Kidney tubule cell (primary cell): ENCODE measurements at places on chromosomes 2 and 18.

DNA sequence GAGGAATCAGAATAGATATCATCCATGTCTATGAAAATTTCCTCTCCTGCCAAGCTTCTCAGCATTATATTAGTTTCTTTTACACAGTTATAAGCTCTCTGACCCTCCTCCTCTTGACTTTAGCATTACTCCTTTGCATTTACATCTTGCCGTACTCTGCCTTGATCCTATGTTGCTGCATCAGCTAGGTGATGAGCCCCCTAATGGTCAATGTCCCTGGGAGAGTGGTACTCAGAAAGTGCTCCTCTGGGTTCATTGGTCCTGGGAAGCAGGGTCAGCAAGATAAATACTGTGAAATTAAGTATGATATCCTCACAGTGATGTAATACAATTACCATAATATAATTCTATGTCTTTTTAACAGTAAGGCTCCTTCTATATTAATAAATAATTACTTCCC is 74.1 kb downstream of the PKP4 start:
- DNase-seq: no peak

GRCh38 chr2:32838418-32838817 is 108.3 kb upstream of the LTBP1 start:
- DNase-seq: no peak

- DNase-seq: no peak
Observed at GRCh38 chr2:231927566-231927890, 1.3 kb upstream of the NPPC start.

DNA sequence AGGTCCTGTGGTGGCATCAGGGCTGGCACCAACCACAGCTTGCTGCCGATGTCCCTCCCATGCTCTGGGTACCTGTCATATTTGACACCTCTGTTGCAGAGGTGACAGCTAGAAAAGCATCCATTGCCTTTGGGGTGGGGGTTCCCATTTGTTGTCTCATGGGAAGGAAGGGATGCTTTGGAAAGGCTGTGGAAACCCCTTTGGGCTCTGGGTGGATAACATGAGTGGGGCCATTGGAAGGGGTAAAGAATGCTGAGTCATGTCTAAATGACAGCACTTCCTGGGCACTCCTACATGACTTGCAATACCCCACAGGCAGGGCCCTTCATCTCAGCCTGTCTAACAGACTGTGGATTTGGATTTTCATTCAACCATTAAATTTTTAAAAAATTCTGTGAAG is 27.8 kb downstream of the CTIF start:
- DNase-seq: peak; percentile 41

- DNase-seq: no peak
Observed at GRCh38 chr2:210895132-210895531, 338.7 kb downstream of the CPS1 start.

DNA sequence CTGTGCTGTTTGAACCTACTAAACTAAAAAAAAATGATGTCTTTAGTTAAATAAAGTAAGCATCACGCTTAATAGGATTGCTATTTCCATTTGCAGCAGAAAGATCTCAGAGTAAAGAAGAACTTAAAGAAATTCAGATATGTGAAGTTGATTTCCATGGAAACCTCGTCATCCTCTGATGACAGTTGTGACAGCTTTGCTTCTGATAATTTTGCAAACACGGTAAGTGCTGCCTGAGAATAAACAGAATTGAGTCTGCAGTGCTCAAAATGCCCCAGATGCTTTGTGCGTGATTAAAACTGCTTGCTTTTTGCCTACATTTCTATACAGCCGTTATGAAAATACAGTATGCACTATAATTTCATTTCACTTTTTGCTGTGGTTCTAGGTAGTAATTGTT is 3.9 kb downstream of the CDCA7 start:
- DNase-seq: no peak

- DNase-seq: no peak
Observed at GRCh38 chr2:107380912-107381311, 445.8 kb upstream of the RGPD4 start.

- peak; percentile 49 for DNase-seq
Observed at GRCh38 chr2:129923265-129924091, 56.0 kb upstream of the RAB6C start.
